Right lung (tissue), 10 donors: ENCODE measurements at places on chromosomes 5 and 9.

GRCh38 chr9:25519286-25519685, 159.0 kb downstream of the TUSC1 start:
- DNase-seq, result no peak

GRCh38 chr9:68619636-68620035, 79.0 kb upstream of the TMEM252 start:
- DNase-seq, result no peak

- DNase-seq, result no peak
These were observed 532.2 kb downstream of the ACTL7B start for GRCh38 chr9:108323615-108324014.

- DNase-seq, result no peak
These were observed 280.2 kb upstream of the CLINT1 start for GRCh38 chr5:158139161-158139560.

DNA sequence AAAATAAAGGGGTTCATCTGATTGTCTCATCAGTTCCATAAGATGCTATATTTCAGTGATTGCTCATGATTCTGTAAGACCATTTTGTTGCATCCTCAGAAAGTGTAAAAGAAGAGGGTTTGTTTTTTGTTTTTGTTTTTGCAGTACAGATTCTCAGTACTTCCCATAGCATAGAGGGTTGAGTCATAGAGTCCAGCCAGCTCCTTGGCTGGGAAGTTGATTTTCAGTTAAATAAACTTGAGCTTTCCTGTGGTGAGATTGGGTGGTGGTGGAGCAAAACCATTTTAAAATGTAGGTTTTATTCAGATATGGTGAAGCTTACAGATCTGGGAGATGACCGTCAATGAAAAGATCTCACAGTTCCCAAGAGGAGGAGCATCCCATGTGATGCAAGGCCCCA, 48.2 kb downstream of the DAPK1 start:
- no peak for DNase-seq
